ENCODE measurements at places on chromosomes 6 and 20.

- DNase-seq, result no peak
Observed at GRCh38 chr20:4546342-4546741, 175.4 kb upstream of the PRND start.

DNA sequence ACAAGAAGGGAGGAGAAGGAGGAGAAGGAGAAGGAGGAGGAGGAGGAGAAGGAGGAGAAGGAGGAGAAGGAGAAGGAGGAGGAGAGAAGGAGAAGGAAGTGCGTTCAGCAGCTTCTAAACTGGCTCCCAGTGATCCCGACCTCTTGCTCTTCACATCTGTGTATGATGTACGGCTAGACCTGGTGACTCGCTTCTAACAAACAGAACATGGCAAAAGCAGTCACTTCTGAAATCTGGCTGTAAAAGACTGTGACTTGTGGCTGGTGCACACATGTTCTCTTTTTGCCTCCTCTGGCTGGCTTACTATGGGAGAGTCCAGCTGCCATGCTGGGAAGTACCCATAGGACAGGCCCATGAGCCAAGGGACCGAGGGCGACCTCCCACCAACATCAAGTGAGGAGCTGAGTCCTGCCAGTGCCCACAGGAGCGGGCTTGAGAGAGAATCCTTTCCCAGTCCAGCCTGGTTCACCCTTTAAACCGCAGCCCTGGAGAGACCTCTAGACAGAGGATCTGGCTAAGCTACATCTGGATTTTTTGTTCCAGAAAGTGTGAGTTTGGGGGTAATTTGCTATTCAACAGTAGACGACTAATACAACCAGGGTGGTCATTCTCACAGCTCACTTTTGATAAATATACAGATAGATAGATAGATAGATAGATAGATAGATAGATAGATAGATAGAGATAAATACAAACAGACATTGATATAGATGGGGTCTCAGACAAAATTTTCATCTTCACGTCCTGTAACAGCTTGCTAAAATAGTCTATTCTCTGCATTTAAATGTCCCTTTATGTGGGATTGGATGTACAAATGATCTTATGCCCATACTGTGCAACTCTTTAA, 42.3 kb downstream of the RPP40 start:
- DNase-seq, result no peak

GRCh38 chr6:110880651-110881050, 6.1 kb downstream of the AMD1 start:
- no peak for DNase-seq

DNA sequence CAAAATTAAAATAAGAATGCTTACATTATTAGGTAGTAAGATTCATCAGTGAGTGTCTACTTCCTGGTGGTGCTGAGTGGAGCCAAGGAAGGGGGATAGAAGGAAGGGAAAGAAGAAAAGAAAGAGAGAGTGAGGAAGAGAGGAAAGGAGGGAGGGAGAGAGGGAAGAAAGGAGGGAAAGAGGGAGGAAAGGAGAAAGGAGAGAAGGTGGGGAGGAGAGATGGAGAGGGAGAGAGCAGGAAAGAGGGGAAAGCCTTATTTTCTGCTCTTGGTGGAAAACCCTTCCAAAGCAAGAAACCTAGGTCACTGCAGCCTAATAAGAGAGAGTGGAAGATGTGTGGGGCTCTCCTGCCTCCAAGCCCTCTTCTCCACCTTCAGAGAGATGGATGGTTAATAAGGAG, 90.2 kb upstream of the EEF1E1 start:
- DNase-seq, result no peak

- no peak for DNase-seq
Observed at GRCh38 chr6:119604124-119604523, 254.6 kb upstream of the MAN1A1 start.

DNA sequence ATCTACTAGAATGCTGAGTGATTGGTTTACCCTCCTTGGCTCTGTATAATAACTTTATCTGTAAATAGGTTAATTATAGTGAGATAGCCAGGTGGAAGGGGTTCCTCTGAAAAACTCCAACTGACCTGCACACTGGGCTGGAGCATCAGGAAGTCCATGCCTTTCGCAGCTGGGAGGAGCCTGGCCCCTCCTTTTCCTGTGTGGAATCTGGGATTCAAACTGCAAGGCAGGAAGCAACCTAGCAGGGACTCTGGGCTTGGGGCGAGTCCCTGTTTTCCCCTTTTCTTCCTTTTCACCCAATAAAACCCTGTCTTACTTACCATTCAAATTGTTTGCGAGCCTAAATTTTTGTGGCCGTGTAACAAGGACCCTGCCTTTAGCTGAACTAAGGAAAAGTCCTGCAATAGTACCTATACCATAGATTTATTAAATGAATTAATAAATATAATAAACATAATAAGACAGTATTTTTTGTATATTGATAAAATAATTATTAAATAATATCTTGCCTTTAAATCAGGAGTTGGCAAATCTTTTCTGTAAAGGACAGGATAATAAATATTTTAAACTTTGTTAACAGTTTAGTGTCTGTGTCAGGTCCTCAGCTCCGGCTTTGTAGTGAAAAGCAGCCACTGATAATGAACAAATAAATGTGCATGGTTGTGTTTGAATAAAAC, 406.2 kb upstream of the MMS22L start:
- DNase-seq, result no peak

DNA sequence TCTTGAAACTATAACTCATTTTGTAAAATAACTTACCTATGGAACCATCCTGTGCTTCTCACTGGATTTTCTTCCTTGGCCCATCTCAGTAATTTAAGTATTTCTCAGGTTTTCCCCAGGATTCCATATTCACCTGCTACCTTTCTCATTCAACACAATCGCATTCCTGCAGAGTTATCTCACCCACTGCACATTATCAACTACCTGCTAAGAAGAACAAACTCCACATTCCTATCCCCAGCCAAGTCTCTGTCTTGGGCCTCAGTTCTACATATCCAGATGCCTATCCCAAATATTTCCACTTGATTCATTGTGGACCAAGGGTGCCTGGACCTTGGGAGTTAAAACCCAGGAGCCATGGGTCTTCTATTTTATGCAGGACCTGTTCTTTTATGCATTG, 60.2 kb upstream of the KCNQ5 start:
- no peak for DNase-seq

All from AG08396 (cell line).